Activated CD8-positive, alpha-beta memory T cell treated with anti-CD3 and anti-CD28 coated beads for 4 hours (primary cell): ENCODE measurements at places on chromosomes 2 and 18.

GRCh38 chr2:223909001-223909741 lies 36.0 kb downstream of the WDFY1 start:
- no peak for DNase-seq

DNA sequence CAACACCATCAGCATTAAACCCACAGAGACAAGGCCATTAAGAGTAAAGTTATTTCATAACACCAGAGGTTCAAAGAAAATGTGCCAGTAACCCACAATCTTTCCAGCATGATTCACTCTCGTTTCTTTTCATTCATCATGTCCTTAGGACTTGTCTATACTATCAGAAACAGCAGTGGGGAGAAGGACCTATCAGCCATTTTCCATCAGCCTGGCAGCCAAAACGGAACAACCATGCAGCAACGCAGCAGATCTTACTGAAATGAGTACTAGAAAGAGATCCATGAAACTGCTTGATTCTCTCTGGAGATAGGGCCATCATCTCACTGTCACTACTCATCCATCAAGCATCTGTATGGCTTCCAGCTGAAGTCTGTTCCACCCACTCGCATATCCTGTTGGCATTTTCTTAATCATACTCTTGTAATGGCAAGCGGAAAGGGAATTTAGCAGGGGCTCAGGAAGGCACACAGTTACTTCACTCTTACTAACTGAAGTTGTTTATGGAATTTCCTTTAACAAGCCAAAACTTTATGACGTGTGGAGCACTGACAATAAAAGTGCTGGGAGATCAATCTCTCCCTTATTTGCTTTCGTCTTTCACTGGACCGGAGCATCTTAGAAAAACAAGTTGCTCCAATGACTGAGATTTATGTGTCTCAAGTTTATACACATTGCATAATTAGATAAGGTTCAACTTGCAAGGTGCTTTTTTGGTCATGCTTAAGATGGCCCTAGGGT lies 69.7 kb downstream of the EPHA4 start:
- DNase-seq: no peak

DNA sequence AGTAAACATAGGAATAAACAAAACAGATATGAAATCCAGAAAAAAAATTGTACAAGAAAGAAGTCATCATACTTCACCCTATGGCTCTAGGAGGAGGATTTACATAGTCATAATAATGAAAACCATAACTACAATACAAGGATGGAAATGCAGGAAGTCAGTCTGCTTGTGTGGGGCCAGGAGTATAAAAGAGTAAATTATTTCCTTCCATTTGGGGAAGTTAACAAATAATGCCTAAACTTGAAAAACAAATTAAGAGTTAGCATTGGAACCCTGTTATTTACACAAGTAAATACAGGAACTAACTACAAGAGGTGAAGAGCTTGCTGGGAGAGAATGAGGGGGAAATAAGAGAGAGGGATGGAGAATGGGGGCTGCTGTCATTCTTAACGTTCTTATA lies 15.4 kb downstream of the TMEM163 start:
- DNase-seq: no peak

- no peak for DNase-seq
Observed at GRCh38 chr2:59413751-59414570, 1139.5 kb downstream of the BCL11A start.

DNA sequence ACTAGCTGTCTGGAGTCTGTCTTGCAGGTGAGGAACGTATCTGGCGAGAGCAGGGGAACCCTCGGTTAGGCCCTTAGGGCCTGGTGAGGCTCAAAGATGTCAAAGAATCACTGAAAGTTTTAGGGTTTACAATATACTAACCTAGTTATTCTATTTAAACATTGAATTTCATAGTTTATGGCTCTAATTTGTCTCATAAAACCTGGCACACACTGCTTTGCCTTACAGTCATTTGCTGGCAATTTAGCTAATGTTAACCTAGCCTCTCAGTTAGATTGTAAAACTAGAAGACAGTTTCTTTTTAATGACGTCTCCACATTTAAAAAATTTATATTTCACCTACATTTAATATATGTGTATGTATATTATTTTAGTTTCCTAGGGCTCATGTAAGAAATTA lies 89.6 kb upstream of the DOCK10 start:
- no peak for DNase-seq

DNA sequence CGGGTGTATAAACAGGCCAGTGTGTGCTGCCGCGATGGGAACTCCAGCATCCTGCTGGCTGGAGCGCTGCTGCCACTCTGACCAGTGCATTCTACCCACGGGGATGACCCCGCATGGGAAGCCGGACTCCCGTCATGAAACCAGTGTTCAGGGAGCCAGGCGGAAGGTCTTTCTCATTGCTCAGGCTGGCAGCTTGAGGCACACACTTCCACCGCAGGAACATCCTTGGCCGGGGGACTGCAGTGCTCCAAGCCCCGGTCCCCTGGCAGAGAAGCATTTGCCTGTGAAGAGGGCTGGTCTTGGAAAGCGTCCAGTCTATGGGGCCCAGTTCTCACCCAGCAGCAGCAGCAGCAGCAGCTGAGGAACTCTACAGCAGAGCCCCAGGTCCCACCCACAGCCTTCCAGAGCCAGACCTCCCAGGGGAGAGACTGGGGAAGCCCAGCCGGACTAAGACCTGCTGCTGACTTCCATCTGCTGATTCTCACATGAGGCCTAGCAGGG lies 235.9 kb downstream of the KLHL29 start:
- no peak for DNase-seq

DNA sequence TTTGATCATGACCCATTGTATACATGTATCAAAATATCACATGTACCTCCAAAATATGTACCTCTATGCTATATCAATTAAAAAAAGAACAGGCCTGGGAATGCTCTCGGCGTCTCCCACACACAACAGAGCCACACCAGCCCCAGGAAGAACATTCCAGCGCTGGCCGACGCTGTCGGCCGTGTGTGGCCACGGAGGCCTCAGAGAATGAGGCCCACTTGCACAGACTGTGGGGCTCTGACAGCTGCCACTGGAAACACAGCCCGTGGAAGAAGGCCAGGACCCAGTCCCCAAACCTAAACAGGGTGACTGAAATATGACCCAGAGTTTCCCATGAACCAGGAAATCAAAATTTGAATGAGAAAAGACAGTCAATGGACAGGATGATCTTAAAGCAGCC lies 69.7 kb downstream of the EIPR1 start:
- no peak for DNase-seq

- no peak for DNase-seq
Observed at GRCh38 chr18:62678847-62679485, 36.4 kb upstream of the PHLPP1 start.

DNA sequence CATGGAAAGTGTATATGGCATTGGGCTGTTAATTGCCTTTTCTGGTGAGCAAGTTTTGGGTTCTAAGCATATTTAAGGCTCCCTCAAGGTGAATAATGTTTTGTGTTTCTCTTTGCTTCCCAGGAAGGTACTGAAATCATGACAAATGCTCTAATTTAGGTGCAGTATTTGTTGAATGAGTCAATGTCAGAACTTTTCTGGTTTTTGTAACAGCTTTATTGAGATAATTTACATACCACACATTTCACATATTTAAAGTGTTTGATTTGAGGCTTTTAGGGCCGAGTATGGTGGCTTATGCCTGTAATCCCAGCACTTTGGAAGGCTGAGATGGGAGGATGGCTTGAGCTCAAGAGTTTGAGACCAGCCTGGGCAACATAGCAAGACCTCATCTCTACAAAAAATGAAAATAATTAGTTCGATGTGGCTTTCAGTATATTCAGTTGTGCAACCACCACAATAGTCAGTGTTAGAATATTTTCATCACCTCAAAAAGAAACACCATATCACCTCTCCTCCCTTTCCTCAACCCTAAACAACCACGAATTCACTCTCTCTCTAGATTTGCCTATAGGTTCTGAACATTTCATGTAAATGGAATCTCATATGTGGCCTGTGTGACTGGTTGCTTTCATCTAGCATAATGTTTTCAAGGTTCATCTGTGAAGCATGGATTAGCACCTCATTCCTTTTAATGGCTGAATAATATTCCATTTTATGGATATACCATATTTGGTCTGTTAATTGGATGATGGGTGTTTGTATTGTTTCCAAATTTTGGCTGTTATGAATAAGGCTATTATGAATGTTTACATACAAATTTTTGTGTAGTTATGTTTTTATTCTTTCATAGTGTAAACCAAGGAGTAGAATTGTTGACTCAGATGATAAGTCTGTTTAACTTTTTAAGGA lies 54.9 kb downstream of the MGAT5 start:
- DNase-seq: no peak

DNA sequence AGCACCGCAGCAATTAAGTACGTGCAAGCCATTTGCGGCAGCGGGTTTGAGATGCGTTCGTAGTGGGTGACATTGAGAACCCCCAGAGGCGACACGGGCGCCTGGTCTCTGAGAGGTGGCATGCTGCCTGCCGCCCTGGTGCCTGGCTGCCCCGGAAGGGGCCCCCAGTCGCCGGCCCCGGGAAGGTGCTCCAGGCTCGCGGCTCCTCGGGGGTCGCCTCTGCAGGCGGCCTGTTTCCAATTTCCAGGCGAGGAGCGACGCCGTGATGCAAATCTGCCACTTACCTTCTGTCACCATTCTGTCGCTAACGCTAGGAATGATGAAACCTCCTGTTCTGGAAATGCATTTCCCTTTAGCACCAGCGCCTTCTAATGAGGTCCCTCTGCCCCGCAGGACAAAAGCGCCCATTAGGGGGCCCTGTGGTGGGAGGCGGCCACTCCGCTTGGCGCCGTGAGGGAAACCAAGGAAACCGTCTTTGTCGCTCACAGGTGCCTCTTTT lies 13.0 kb downstream of the KIF5C start:
- DNase-seq: no peak

- no peak for DNase-seq
Observed at GRCh38 chr2:102788216-102788884, 26.5 kb downstream of the TMEM182 start.

DNA sequence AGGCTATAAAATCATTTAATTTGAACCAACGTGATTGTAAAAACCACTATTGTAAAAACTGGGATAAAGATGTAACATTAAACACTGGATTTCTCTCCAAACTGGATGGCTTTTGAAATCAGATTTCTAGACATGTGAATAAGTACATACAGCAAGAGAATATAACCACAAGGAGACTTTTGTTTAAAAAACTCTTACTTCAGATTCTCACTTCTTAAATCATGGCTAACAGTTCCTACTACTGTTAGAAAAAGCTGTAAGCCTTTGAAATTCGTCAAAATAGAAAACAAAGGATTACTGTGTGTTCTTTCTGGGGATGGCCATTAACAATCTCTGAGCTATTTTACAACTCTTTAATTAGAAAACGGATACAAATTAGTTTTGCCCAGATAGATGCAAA lies 39.4 kb upstream of the SH3BP4 start:
- no peak for DNase-seq

GRCh38 chr2:76861708-76862107 lies 660.5 kb downstream of the LRRTM4 start:
- DNase-seq: no peak

GRCh38 chr18:32156855-32157254 lies 33.0 kb upstream of the MEP1B start:
- DNase-seq: no peak

DNA sequence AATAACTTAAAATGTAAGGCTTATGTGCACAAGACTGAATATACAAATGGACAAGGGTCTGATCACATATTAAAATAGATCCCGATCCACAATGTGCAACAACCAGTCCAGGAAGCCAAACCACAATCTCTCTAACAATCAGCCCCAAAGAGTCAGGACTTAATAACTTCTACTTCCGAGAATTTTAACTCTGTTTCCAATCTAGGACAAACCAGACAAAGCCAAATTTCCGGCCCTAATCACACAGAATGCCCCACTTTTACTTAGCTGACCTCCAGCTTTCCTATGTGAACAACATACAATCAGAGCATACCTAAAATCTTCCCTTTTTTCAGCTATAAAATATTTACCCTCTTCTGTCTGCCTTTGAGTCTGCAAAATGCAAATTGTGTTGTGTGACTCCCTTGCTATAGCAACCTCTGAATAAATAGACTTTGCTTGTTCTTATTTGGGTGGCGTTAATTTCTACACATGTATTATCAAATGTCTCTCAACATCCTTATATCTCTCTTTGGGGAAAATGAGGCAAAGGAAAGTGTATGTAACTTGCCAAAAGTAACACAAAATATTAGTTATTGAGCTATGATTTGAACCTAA lies 381.9 kb upstream of the MC4R start:
- DNase-seq: no peak

- no peak for DNase-seq
Observed at GRCh38 chr2:178993788-178994187, 56.1 kb downstream of the CCDC141 start.

GRCh38 chr2:207784898-207785297 lies 15.2 kb upstream of the FZD5 start:
- DNase-seq: no peak

- no peak for DNase-seq
Observed at GRCh38 chr2:47000679-47001075, 85.1 kb upstream of the MCFD2 start.

DNA sequence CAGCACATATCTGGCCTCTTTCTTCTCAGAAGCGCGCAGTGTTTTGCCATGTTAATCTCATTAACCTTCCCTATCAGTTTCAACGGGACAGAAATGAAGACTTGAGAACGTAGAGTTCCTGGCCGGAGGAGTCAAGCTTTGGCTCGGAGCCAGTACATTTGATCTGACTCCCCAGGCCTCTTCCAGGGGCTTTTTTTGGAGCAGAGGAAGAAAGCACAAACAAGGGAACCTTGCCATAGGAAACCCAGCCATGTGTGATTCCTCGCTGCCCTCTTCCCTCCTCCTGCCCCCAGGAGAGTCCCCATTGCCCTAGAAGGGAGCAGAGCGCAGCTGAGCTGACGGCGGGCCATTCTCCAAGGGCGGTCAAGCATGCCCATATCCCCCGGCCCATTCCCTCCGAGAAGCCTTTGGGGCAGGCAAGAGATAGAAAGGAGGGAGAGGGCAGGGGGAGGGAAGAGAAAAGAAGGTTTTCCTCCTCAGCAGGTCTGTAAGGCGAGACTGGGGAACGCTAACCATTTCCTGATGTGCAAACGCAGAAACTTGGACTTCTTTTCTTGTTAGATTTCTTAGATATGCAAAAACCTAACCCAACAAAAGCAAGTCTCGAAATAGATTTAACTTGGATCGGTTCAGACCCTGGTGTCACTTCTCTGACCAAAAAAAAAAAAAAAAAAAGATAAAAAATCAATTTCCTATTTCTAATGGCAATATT lies 63.7 kb upstream of the POU3F3 start:
- DNase-seq: no peak

- DNase-seq: no peak
Observed at GRCh38 chr2:206378835-206379234, 64.5 kb upstream of the ADAM23 start.

DNA sequence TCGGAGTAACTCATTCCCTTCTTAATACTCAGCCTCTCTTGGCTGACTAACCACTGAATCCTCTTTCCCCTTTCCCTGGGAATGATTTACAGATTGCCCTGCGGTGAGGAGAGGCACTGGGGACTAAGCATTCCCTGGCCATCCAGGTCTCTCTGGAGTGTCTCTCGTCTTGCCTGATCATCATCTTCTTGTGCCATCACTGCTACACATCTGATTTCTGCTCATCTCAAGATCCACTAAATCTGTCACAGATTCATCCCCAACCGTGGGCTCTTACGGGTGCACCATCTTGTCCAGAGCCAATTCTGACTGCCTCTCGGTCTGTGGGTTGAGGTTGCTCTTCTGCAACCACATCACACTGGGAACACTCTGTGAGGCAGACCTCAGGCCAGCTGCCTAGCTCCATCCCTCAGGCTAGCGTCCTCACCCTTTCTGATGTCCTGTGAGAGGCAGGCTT lies 12.0 kb downstream of the SFTPB start:
- DNase-seq: no peak

GRCh38 chr2:174198846-174199564 lies 49.3 kb downstream of the OLA1 start:
- DNase-seq: no peak
